Stimulated activated CD4-positive, alpha-beta T cell treated with anti-CD3 and anti-CD28 coated beads, Interleukin-1b, Interleukin-23, amount 100 ng/mL, for 1 hour (primary cell): ENCODE measurements at places on chromosomes 1 and 21.

- no peak for DNase-seq
Observed at GRCh38 chr21:41671212-41671762, 95.6 kb downstream of the RIPK4 start.

DNA sequence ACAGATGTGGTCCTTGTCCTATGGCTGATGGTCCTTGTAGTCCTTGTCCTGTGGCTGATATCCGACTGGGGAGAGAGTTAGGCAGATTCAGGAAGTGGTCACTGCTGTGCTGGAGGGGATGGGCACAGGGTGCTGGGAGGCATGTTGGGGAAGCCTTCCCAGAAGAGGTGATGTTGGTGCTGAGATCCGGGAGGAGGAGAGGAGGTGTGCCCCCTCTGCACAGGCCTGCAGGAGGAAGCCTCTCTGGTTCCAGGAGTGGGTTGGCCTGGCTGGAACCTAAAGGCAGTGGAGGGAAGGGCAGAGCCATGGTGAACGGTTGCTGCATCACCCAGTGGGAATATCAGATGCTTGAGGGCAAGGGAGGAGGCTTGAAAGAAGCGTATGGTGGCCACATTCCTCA is 14.7 kb downstream of the COQ8A start:
- no peak for DNase-seq

DNA sequence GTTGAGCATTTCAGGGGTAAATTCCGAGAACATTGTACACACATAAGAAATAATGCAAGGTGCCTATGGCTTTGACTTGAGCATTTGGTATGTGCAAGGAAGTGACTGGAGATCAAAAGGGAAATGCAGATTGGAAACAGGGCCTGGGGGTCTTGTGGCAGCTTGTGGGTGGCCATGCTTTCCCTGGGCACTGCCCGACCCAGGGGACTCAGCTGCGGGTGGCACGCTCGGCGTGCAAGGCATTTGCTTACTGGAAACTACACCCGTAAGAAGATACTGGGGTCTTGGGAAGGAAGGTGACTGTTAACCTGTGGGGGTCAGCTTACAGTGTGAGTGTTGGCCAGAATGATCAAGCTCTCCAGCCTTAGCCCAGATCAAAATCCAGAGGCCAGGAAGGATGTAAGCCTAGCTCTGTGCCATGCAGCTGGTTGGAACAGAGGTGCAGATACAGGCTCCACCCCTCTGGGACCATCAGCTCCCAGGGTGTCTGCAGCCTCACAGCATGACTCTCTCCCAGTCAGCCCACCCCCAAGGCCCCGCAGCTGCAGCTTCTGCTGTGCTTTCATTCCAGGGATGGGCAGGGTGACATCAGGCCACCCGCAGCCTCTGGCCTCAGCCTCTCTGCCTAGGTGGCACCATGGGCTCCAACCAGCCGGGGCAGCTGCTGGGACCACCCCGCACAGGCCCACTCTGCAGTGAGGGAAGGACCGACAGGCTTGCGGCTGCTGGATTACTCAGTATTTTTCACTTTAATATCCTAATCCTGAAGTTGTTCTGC is 55.1 kb downstream of the KIF26B start:
- no peak for DNase-seq

- DNase-seq, result no peak
Observed at GRCh38 chr21:32900814-32901213, 124.9 kb upstream of the OLIG2 start.
